Left renal cortex interstitium (tissue), 4 donors: ENCODE measurements at places on chromosomes 5 and 9. TPM values are rescaled to one million over a fixed set of nuclear protein-coding genes. Genes with fewer than 3 reads are reported as not detected.

The TRIM14 gene
- 7.3 TPM for polyA plus RNA-seq

DNA sequence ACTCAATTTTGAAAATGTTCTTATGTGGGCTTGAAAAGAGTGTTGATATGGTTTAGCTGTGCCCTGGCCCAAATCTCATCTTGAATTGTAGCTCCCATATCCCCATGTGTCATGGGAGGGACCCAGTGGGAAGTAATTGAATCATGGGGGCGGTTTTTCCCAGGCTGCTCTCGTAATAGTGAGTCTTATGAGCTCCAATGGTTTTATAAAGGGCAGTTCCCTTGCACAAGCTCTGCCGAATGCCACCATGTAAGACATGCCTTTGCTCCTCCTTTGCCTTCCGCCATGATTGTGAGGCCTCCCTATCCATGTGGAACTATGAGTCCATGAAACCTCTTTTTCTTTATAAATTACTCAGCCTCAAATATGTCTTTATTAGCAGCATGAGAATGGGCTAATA is 71.0 kb downstream of the USP20 start:
- DNase-seq, result no peak

The GPR151 gene
- polyA plus RNA-seq, result not detected

GRCh38 chr5:109692852-109693251 is 3.1 kb downstream of the MAN2A1 start:
- no peak for DNase-seq

The LHX6 gene
- polyA plus RNA-seq, result 3.6 TPM

The REEP2 gene
- polyA plus RNA-seq, result 8.6 TPM

DNA sequence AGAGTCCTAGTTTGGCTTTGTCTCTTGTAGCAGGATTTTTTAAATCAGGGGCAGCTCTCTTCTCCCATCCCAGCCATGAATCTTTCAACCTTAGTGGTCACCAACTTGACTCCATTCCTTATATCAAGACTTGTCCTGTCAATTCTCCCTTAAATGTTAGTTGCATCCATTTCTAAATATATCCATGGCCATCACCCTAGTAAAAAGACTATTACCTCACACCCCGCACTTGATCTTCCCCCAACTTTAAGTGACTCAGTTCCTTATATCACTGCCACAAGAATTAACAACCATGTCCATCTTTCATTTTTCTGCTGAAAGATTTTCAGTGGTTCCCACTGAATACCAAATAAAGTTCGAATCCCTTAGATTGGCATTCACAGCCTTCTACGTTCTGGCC is 67.0 kb downstream of the STX17 start:
- DNase-seq, result no peak

GRCh38 chr9:22100626-22101025 is 91.5 kb upstream of the CDKN2B start:
- DNase-seq, result no peak

- peak; percentile 29 for DNase-seq
Observed at GRCh38 chr5:131795879-131796792, 681 bp downstream of the FNIP1 start.

The KIF20A gene
- 40.8 TPM for polyA plus RNA-seq

GRCh38 chr5:127801751-127802476 is 98.7 kb downstream of the CCDC192 start:
- no peak for DNase-seq

The SARDH gene
- 10.9 TPM for polyA plus RNA-seq

The PCDHA7 gene
- polyA plus RNA-seq, result 0.27 TPM

- no peak for DNase-seq
Observed at GRCh38 chr5:20466512-20466911, 478.5 kb upstream of the CDH18 start.
